Fibroblast of pulmonary artery (primary cell): ENCODE measurements at places on chromosomes 1 and 21.

- DNase-seq = no peak
Observed at GRCh38 chr1:232166942-232167341, 463.0 kb downstream of the SIPA1L2 start.

- no peak for DNase-seq
Observed at GRCh38 chr1:215543806-215544205, 23.3 kb upstream of the KCTD3 start.

DNA sequence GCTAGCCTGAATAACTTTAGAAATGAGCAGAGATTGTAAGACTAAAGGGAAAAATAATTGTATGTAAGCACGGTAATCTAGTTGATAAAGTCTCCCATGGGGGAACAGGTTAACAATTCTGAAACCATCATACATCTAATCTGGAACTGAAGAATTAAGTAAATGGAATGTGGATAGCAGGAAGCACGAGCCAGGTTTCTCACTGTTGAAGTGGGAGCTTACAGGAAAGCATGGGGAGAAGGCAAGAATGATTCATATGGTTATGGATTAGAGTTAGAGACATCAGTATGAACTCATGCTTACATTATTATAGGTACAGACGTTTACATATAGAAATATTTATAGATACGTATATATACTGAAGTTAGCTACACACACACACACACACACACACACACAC lies 83.0 kb downstream of the LEPR start:
- DNase-seq = no peak

- no peak for DNase-seq
Observed at GRCh38 chr1:37901191-37901892, 42.0 kb upstream of the MTF1 start.

- no peak for DNase-seq
Observed at GRCh38 chr1:244210884-244211558, 159.9 kb downstream of the ZBTB18 start.

GRCh38 chr1:109204484-109204883 lies 9.2 kb upstream of the SARS1 start:
- no peak for DNase-seq

- DNase-seq = no peak
Observed at GRCh38 chr1:33718186-33718585, 145.7 kb upstream of the HMGB4 start.

DNA sequence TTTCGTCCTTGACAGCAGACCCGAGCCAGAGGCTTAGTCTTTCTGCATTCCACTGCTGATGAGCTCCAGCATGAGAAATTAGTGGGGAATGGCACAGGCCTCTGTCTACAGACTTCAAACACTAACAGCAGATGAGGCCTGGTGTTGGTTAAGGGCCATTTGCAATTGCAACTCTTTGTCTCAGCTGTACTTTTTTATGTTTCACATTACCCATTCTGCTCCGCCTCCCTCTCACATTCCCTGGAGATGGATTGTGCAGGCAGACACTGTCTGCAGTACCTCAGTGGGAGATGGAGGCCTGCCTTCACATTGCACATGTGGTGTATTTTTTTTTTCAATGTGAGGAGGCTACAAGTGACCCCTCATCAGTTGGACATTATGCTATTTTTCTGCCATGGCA lies 370.2 kb downstream of the DUSP10 start:
- no peak for DNase-seq

DNA sequence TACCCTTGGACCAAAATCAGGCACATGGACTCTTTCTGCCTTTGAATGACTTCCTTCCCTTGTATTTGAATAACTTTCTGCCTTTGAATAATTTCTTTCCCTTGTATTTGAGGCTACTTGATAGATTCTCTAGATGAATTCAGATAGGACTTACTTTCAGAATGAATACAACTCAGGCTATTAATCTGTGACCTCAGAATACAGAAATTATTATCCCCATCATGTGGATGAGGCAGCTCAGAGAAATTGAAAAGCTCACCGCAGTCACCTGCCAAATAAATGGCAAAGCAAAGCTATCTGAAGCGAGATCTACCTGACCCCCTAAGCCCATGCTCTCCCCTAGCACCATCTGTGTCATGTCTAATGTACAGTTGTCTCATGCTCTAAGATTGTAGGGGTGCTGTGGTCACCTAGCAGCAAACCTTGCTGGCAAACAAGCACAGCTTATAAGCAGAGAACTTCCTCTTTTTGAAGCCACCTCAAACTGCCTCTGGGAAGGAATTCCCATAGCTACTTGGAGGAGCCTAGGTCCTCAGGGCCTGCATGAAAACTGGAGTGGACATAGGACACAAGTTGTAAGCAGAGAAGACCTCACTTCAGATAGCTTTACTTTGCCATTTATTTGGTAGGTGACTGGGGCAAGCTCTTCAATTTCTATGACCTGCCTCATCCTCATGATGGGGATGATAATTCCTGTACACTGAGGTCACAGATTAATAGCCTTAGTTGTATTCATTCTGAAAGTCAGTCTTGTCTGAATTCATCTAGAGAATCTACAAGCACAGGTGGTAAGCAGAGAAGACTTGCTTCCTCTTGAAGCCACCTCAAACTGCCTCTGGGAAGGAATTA lies 66.1 kb downstream of the FASLG start:
- no peak for DNase-seq

DNA sequence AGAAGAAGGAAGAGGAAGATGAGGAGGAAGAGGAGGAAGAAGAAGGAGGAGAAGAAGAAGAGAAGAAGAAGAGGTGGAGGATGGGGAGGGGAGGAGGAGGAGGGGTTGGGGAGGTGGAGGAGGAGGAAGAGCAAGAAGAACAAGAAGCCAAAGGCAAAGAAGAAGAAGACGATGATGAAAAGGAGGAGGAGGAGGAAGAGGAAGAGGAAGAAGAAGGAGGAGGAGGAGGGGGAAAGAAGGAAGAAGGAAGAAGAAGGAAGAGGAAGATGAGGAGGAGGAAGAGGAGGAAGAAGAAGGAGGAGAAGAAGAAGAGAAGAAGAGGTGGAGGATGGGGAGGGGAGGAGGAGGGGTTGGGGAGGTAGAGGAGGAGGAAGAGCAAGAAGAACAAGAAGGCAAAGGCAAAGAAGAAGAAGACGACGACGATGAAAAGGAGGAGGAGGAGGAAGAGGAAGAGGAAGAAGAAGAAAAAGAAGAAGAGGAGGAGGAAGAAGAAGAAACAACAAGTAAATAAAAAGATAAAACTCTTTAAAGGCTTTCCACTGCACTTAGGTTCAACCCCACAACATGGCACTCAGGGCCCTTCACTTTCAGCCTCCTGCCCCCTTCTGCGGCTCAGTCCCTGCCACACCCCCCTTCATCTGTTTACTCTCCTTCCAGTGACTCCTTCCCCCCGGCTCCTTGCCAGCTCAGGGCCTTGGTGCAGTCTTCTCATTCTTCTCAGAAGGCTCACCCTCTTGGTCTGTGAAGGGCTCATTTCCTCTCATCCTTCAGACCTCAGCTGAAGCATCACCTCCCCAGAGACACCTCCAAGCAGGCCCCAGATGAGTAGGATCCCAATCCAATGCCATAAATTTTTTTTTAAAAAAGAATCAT lies 114.0 kb downstream of the KCNN3 start:
- peak; percentile 8 for DNase-seq

DNA sequence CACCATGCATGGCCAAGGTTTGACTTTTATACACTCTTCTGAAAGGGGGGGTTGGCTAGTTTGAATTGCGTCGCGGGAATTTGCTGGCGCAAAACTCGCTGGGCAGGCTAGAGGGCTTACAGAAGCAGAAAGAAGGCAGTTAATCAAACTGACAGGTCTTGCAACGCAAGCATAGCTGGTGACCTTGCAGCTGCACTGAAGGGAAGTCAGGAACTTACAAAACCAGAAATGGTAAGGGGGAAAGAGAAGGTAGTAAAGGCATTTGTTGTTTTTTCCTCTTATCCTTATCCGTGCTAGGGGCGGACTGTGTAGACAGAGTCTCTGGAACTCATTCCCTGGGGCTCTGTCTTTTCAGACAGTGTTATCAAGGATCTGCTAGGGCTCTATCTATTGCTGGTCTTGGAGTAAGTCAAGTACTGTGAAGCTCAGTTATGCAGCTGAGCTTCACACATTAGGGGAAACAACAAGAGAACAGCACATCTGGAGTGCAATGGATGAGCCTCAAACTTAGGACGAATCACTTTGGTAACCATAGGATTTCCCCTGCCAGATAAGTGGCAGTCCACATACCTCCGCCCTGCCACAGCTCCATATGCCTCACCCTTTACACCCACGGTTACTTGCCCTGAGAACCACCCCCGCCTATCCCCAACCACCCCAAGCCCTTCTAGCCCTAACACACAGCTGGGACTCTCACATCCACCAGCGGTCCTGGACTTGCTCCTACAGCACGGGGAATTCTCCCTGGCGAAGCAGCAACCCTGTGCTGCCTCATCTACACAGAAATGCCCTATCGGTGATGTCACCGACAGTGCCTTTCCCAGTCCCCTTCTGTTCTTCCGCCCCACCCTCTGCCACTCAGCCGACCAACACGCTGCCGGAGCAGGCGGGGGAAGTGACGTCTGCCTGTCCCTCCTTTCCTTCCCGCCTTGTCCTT lies 251.4 kb downstream of the FAM72C start:
- peak; percentile 27 for DNase-seq

- DNase-seq = no peak
Observed at GRCh38 chr1:116290085-116290705, 82.8 kb upstream of the ATP1A1 start.

- DNase-seq = peak; percentile 31
Observed at GRCh38 chr1:183077097-183077496, 53.9 kb downstream of the LAMC1 start.

DNA sequence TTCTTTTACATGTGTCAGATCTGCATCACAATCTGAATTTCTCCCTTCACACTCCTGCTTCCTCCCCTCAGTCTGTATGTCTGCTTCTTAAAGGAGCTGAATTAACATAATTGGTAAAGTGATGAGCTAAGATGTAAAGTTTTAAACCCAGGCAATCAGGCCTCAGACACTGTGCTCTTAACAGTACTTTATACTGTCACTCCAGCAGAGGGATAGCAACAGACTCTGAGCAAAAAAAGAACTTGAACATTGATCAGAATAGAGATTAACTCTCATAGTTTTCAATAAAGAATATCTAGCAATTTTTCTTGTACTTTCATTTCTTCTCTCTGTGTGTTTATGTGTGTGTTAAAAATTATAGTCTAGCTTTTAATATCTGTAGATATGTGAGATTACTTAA lies 110.3 kb downstream of the DUSP10 start:
- DNase-seq = no peak

DNA sequence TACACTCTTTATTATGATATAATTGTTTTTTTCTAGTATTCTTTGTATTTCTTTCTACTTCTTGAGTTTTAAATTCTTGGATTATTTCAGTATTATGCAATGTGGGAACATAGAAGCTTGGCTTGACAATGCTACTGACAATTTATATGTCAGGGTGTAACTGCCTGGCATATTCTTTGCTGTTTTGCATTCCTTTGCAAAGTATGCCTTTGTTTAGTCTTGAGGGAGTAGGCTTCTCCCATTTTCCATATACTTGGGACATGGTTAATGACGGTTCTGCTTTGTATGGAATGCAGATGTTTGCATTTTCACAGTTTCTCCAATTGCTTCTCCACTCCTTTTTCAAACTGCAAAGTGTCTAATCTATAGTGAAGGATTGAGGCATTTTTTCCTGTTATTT lies 109.8 kb downstream of the HMCN1 start:
- DNase-seq = peak; percentile 31

DNA sequence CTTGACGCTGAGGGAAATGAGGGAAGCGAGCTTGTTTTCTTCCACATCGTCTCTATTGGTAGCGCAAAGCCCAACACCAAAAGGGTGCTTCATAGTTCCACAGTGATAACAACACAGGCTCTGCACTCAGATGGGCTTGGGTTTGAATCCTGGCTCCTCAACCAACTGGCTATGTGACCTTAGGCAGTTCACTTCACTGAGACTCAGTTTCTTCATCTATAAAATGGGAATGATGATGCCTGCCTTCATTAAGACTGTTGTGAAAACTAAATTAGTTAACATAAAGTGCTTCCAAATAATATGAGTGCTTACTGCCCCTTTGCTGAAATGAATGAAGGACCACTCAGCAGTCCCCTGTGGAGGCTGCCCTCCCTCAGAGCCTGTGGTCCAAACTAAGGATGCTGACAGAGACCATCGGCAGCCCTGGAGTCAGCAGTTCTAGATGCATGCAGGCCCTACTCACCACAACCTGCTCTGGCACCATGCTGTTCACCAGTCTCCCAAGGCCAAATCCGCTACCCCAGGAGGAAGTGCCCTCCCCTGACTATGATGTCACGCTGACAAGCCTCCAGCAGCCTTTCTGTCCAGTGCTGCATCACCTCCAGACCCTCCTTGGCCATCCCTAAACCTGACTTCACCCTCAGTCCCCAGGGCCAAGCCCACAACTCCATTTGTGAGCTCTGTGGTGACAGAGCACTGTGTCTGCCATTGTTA lies 30.7 kb downstream of the DMAP1 start:
- no peak for DNase-seq

DNA sequence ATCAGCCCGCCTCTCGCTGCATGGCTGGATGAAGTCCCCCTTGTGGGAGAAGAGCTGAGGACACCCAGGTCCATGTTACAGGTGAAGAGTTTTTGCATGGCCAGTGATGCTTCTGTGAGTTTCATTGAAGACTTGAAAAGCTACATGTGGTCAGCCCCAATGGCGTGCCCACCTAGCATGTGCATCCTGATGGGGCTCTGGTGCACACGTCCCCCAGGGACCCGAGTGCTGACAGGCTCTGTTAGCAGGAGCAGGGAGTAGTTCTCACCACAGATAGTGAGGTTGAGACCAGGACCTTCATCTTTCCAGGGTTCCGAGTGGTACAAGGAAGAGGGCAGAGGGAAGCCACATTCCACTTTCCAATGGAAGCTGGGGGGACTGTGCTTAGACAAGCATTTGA lies 184.8 kb upstream of the C1orf174 start:
- no peak for DNase-seq

- peak; percentile 77 for DNase-seq
Observed at GRCh38 chr1:116950517-116951199, 40.9 kb downstream of the PTGFRN start.
